ENCODE measurements at places on chromosomes 11 and 22.

- no peak overlapping the region for H3K27ac ChIP-seq
- no peaks in the 10 kb centered on the region for H3K36me3 ChIP-seq
Measured at GRCh38 chr11:28963187-28963586, 855.0 kb downstream of the METTL15 start.

DNA sequence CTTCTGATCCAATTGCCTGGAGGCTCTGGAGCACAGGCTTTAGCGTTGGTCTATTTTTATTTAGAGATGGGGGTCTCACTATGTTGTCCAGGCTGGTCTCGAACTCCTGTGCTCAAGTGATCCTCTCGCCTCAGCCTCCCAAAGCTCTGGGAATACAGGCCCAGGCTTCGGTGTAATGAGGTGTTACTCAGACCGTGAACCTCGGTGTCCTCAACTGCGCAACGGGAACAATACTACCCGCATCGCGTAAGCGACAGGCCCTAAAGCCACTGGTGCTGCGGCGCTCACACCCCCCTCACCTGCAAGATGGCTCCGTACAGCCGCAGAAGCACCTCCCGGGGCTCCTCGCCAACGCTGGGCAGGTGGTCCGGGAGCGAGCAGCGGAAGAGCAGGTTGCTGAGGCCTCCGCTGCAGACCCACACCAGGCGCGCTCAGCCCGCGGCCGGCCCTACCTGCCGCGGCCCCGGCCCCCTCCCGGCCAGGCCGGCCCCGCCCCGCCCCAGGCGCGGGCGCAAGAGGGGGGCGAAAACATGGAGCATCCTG is 628 bp downstream of the CHKB start:
- H3K27me3 ChIP-seq: no peaks in the 10 kb centered on the region
- no peak for DNase-seq
- peaks cover 32% of the 10 kb centered on the region for H3K4me1 ChIP-seq
- no peaks in the 10 kb centered on the region for H3K36me3 ChIP-seq
- peak overlapping the region; percentile 91 for H3K4me3 ChIP-seq

DNA sequence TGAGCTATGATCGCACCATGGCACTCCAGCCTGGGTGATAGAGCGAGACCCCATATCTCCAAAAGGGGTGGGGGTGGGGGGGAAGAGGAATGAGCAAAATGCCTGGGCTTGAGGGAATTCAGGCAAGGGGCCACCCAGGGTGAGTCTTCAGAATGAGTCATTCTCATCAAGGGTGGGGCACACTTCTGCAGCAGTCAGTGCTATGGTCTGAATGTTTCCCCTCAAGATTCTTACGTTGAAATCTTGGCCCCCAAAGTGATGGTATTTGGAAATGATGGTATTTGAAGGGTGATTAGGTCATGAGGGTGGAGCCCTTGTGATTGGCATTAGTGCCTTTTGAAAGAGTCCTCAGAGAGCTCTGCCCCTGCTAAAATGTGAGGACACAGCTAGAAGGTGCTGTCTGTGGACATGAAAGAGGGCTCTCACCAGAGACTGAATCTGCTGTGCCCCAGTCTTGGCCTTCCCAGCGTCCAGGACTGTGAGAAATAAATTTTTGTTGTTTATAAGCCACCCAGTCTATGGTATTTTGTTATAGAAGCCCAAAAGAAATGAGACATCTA is 86.4 kb upstream of the THY1 start:
- no peak for DNase-seq
- H3K36me3 ChIP-seq: no peaks in the 10 kb centered on the region
- no peak overlapping the region for H3K27ac ChIP-seq
- H3K4me3 ChIP-seq: no peak overlapping the region
- peaks cover 8% of the 10 kb centered on the region for H3K27me3 ChIP-seq
- H3K4me1 ChIP-seq: no peaks in the 10 kb centered on the region

DNA sequence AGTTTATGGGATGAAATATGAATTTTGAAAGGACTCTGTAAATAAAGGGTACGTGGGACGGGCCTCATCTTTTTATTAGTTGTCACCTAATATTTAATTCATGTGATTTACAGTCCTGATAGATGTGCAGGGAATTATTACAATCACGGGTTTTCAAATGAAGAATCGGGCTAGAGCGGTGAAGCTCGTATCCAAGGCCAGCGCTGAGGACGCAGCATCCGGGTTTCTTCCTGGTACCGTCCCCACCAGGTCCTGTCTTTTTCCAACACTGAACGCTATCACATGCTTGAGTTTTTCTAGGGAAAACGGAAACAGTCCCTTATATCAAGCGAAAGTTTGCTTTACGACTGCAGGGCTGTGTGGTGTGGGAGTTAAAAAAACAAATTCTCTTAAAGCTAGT is 787 bp downstream of the SMDT1 start:
- peaks cover 22% of the 10 kb centered on the region for H3K4me1 ChIP-seq
- DNase-seq: no peak
- peak overlapping the region; percentile 91 for H3K27ac ChIP-seq
- no peaks in the 10 kb centered on the region for H3K27me3 ChIP-seq
- peak overlapping the region; percentile 78 for H3K4me3 ChIP-seq
- H3K36me3 ChIP-seq: peaks cover 28% of the 10 kb centered on the region

DNA sequence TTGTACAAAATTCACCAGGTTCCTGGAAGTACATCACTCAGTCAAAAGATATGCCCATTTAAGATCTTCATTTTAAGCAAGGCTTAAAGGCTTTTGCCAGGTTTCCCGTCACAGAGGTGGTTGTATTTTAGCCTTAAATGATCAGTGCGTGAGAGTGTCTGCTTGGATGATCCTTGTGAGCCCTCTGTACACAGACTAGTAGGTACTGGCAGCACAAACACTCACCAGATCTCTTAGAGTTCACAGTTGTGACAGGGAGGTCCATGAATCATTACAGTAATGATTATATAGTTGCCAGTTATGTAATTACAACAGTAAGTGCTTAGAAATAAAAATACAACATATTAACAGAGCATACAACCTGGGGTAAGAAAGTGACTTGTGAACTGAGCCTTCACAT is 84.2 kb upstream of the SLC25A18 start:
- no peaks in the 10 kb centered on the region for H3K4me1 ChIP-seq
- no peak overlapping the region for H3K4me3 ChIP-seq
- H3K27ac ChIP-seq: no peak overlapping the region
- no peak for DNase-seq
- no peaks in the 10 kb centered on the region for H3K36me3 ChIP-seq

DNA sequence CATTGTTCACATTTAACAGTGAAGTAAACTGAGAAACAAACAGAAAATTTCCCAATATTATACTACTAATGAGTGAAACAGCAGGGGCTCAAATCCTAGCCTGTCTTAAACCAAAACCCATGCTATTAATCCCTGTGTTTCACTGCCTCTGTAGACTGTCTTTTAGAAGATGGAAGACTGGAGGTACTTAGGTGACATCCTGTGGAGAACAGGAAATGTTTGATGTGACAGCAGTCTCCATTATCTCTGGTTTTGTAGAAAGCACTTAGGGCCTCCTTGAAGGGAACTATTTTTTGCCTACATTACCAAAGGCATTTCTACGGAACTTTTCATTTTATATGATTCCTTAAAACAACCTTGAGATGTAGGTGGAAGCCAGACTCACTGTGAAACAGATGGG is 288.1 kb upstream of the SORL1-AS1 start:
- DNase-seq: no peak
- no peaks in the 10 kb centered on the region for H3K36me3 ChIP-seq
- no peaks in the 10 kb centered on the region for H3K27me3 ChIP-seq
- H3K4me3 ChIP-seq: no peak overlapping the region
- no peak overlapping the region for H3K27ac ChIP-seq
- no peaks in the 10 kb centered on the region for H3K4me1 ChIP-seq

GRCh38 chr11:73760135-73760678 is 667 bp downstream of the RAB6A start:
- H3K27me3 ChIP-seq: no peaks in the 10 kb centered on the region
- peak overlapping the region; percentile 83 for H3K4me3 ChIP-seq
- no peaks in the 10 kb centered on the region for H3K36me3 ChIP-seq
- DNase-seq: no peak
- H3K4me1 ChIP-seq: peaks cover 35% of the 10 kb centered on the region

- DNase-seq: no peak
- H3K4me1 ChIP-seq: no peaks in the 10 kb centered on the region
- H3K36me3 ChIP-seq: no peaks in the 10 kb centered on the region
- no peak overlapping the region for H3K27ac ChIP-seq
- H3K4me3 ChIP-seq: no peak overlapping the region
Measured at GRCh38 chr11:19320827-19321226, 80.1 kb upstream of the E2F8 start.

DNA sequence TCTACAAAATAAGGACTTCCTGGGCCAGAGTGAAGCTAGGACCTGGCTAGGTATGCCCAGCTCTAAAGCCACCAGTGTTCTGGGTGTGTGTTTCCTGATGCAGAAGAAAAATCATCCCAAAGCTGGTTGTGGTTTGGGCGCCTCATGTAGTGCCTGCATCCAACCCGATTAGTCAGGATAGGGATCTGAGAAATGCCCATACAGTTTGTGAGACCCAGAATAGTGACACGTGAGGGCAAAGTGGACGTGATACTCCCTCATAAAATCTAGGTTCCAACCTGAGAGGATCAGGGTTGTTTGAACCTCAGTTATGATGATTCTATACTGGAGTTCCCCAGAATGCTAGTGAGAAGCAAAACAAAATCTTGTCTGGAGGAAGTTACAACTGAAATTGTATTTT is 238.4 kb downstream of the TBC1D22A start:
- H3K27ac ChIP-seq: no peak overlapping the region
- DNase-seq: no peak
- peaks cover 13% of the 10 kb centered on the region for H3K36me3 ChIP-seq
- H3K27me3 ChIP-seq: no peaks in the 10 kb centered on the region
- H3K4me3 ChIP-seq: no peak overlapping the region
- no peaks in the 10 kb centered on the region for H3K4me1 ChIP-seq

DNA sequence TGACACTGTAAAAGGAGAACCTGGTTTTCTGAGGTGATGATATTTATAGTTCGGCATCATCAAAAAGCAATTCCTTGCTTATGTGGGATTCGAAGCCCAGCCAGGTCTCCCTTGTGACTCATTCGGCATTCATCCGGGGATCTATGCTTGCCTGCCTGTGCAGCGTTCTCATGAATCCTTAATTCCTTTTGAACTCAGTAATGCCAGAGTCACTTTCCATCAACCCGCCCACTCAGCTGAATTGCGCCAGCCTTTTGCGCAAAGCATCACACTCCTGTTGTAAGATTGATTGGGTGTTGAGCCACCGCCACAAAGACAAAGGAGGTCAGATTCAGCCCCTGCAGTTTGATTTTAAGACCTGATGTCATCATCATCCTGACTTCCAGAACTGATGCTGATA is 128.6 kb downstream of the SLC17A6 start:
- DNase-seq: no peak
- H3K4me3 ChIP-seq: no peak overlapping the region
- H3K36me3 ChIP-seq: no peaks in the 10 kb centered on the region

GRCh38 chr11:9617940-9618339 is 44.5 kb downstream of the WEE1 start:
- peaks cover 19% of the 10 kb centered on the region for H3K4me1 ChIP-seq
- DNase-seq: no peak
- no peak overlapping the region for H3K4me3 ChIP-seq
- peaks cover 1% of the 10 kb centered on the region for H3K27me3 ChIP-seq
- no peak overlapping the region for H3K27ac ChIP-seq
- no peaks in the 10 kb centered on the region for H3K36me3 ChIP-seq

DNA sequence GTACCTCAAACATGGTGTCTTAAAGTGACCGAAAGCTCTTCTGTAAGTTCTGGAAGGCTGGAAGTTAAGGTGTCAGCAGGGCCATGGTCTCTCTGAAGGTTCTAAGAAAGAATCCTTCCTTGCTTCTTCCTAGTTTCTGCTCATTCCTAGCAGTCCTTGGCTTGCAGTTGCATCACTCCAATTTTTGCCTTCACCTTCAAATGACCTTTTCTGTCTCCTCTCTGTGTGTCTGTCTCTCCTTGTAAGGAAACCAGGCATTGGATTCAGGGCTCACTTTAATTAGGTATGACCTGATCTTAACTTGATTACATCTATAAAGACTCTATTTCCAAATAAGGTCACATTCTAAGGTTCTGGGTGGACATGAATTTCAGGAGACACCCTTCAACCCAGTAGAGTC is 8.7 kb downstream of the AASDHPPT start:
- H3K4me3 ChIP-seq: no peak overlapping the region
- no peak for DNase-seq
- H3K36me3 ChIP-seq: peaks cover 3% of the 10 kb centered on the region
- H3K4me1 ChIP-seq: peaks cover 34% of the 10 kb centered on the region
- H3K27ac ChIP-seq: no peak overlapping the region

DNA sequence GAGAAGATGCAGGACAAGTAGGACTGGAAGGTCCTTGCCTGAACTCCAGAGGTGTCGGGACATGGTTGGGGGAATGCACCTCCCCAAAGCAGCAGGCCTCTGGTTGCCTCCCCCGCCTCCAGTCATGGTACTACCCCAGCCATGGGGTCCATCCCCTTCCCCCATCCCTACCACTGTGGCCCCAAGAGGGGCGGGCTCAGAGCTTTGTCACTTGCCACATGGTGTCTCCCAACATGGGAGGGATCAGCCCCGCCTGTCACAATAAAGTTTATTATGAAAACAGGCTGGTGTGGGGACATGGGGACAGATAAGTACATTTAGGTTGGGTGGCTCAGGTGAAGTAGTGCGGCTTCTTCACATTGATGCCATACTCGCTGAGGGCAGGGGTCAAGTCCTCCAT is 1.4 kb downstream of the TAF10 start:
- no peaks in the 10 kb centered on the region for H3K27me3 ChIP-seq
- peaks cover 52% of the 10 kb centered on the region for H3K4me1 ChIP-seq
- H3K4me3 ChIP-seq: no peak overlapping the region
- H3K27ac ChIP-seq: no peak overlapping the region

GRCh38 chr11:44067266-44067665 is 1.2 kb downstream of the ACCS start:
- H3K27me3 ChIP-seq: peaks cover 8% of the 10 kb centered on the region
- no peaks in the 10 kb centered on the region for H3K36me3 ChIP-seq
- 0 out of 2 replicates have a peak, but pooled peaks cover 13% of the 10 kb centered on the region for H3K4me1 ChIP-seq

- H3K27me3 ChIP-seq: no peaks in the 10 kb centered on the region
- H3K4me1 ChIP-seq: peaks cover 22% of the 10 kb centered on the region
- H3K27ac ChIP-seq: peak overlapping the region; percentile 99
- DNase-seq: no peak
- H3K36me3 ChIP-seq: no peaks in the 10 kb centered on the region
Measured at GRCh38 chr11:9462172-9462799, 1.5 kb downstream of the ZNF143 start.

- H3K36me3 ChIP-seq: peaks cover 52% of the 10 kb centered on the region
- H3K27ac ChIP-seq: no peak overlapping the region
- no peak overlapping the region for H3K4me3 ChIP-seq
- no peak for DNase-seq
- H3K4me1 ChIP-seq: no peaks in the 10 kb centered on the region
Measured at GRCh38 chr22:27985323-27986275, 66.5 kb upstream of the PITPNB start.

GRCh38 chr22:17955590-17956379 is 68.6 kb downstream of the MICAL3 start:
- no peak for DNase-seq
- peaks cover 3% of the 10 kb centered on the region for H3K36me3 ChIP-seq
- H3K27ac ChIP-seq: peak overlapping the region; percentile 63
- peaks cover 56% of the 10 kb centered on the region for H3K4me1 ChIP-seq

- H3K27me3 ChIP-seq: peaks cover 35% of the 10 kb centered on the region
- DNase-seq: no peak
- no peak overlapping the region for H3K27ac ChIP-seq
- H3K4me1 ChIP-seq: peaks cover 62% of the 10 kb centered on the region
- H3K4me3 ChIP-seq: no peak overlapping the region
Measured at GRCh38 chr11:46386005-46386578, 4.6 kb downstream of the MDK start.

GRCh38 chr22:19811211-19811621 is 43.5 kb downstream of the GNB1L start:
- H3K27me3 ChIP-seq: no peaks in the 10 kb centered on the region
- DNase-seq: no peak
- H3K36me3 ChIP-seq: no peaks in the 10 kb centered on the region
- H3K4me1 ChIP-seq: no peaks in the 10 kb centered on the region
- no peak overlapping the region for H3K27ac ChIP-seq
